ENCODE measurements at places on chromosomes 11 and 22. TPM values are rescaled to one million over a fixed set of nuclear protein-coding genes. Genes with fewer than 3 reads are reported as not detected.

GRCh38 chr11:63845303-63845702 is 6.4 kb downstream of the MARK2 start:
- H3K27ac ChIP-seq, result no peak overlapping the region
- peaks cover 56% of the 10 kb centered on the region for H3K4me1 ChIP-seq

DNA sequence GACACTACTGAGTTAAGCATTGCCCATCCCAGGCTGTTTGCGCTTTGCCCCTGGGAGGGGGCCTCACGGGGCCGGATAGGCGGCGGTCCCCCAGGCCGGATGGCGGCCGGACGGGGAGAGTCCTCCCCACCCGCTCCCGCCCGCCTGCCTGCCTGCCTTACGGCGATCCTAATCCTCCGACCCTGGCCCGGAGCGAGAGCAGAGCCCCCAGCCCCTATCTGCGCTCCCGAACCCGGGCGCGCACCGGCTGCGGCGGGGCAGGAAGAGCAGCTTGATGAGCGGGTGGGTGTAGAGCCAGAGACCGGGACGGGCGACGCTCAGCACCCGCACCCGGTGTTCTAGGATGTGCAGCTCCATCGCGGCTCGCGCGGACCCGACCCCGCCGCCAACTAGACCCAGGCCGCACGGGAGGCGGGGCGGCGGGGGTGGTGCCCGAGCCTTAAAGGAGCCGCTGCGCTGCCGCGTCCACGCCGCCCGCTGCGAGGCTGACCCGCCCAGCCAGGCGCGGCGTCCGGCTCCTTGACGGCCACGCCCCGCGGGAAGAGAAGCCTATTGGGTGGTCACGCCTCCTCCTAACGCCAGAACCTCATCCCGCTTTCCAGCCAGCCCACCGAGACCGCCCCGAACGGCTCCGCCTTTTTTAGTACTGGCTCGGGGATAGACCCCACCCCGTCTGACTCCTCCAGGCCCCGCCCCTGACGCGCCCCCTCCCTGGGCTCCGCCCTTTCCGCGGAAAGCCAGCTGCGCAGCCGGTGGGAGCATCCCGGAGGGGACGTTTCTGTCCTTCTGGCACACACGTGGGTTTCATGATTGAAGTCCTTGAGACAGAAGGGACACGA is at the start of gene CASTOR1:
CASTOR1 (minus strand) TSS at position 365 of the 839 bp plus-strand sequence; CDS start at position 357, 8 bp downstream.
- H3K4me1 ChIP-seq, result peaks cover 41% of the 10 kb centered on the region
- peaks cover 21% of the 10 kb centered on the region for H3K36me3 ChIP-seq
- peak; percentile 94 for DNase-seq
- no peaks in the 10 kb centered on the region for H3K27me3 ChIP-seq
- H3K4me3 ChIP-seq, result peak within 1 kb of the TSS; percentile 66
- peak within 1 kb of the TSS; percentile 76 for H3K27ac ChIP-seq

GRCh38 chr11:64789331-64790204 is 11.2 kb upstream of the SF1 start:
- H3K27me3 ChIP-seq, result no peaks in the 10 kb centered on the region
- DNase-seq, result no peak
- no peak overlapping the region for H3K27ac ChIP-seq
- no peak overlapping the region for H3K4me3 ChIP-seq

GRCh38 chr11:126824035-126824607 is 176.4 kb downstream of the KIRREL3 start:
- H3K36me3 ChIP-seq, result no peaks in the 10 kb centered on the region
- no peaks in the 10 kb centered on the region for H3K4me1 ChIP-seq
- no peak overlapping the region for H3K4me3 ChIP-seq
- DNase-seq, result no peak
- H3K27ac ChIP-seq, result no peak overlapping the region

- no peak overlapping the region for H3K27ac ChIP-seq
- peaks cover 5% of the 10 kb centered on the region for H3K4me1 ChIP-seq
- H3K4me3 ChIP-seq, result no peak overlapping the region
Observed at GRCh38 chr11:8083871-8084281, 2.9 kb downstream of the TUB start.

GRCh38 chr11:10632483-10632882 is 61.1 kb downstream of the IRAG1 start:
- H3K27me3 ChIP-seq, result peaks cover 2% of the 10 kb centered on the region
- no peak for DNase-seq
- H3K4me1 ChIP-seq, result no peaks in the 10 kb centered on the region
- no peak overlapping the region for H3K27ac ChIP-seq
- H3K36me3 ChIP-seq, result no peaks in the 10 kb centered on the region
- no peak overlapping the region for H3K4me3 ChIP-seq

DNA sequence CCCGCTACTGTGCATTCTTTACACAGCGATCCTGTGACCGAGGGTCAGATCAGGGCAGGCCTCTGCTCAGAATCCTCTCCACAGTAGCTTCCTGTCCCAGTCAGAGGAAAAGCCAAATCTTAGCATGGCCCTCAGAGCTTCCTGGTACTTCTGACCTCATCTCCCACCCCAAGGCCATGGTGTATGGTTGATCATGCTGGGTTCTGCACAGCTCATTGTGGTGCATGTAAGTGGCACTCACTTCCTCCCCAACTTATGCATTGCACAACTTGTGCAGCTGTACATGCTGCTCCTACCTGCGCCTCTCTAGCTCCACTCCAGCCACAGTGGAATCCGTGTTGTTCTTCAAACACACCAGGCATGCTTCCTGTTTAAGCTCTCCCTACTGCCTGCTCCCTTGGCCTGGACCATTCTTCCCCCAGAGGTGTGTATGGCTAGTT is 20.3 kb downstream of the BMAL1 start:
- H3K27ac ChIP-seq, result no peak overlapping the region
- no peaks in the 10 kb centered on the region for H3K27me3 ChIP-seq
- no peak for DNase-seq
- H3K4me1 ChIP-seq, result peaks cover 63% of the 10 kb centered on the region

DNA sequence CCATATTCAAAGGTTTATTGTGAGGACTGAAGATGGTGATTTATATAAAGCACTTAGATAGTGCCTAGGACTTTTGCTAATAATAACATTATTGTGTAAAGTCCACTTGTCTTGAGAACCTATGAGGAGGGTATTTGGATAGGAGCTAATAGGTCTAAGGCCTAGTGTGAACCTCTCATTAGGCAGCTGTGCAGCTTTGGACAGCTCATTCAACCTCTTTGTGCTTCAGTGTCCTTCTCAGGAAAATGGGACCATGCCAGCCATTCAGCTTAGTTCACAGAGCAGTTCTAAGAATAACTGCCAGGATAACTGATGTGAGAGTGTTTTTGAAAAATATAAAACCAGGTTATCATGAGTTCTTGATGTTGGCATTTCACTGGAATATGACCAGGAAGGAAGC is 56.2 kb downstream of the NAV2 start:
- DNase-seq, result no peak
- no peaks in the 10 kb centered on the region for H3K4me1 ChIP-seq
- H3K4me3 ChIP-seq, result no peak overlapping the region
- no peak overlapping the region for H3K27ac ChIP-seq
- no peaks in the 10 kb centered on the region for H3K36me3 ChIP-seq
- H3K27me3 ChIP-seq, result peaks cover 5% of the 10 kb centered on the region

GRCh38 chr11:114713756-114714155 is 35.4 kb downstream of the NXPE2 start:
- no peaks in the 10 kb centered on the region for H3K27me3 ChIP-seq
- H3K4me3 ChIP-seq, result no peak overlapping the region
- H3K4me1 ChIP-seq, result no peaks in the 10 kb centered on the region
- DNase-seq, result no peak
- H3K27ac ChIP-seq, result no peak overlapping the region
- no peaks in the 10 kb centered on the region for H3K36me3 ChIP-seq

DNA sequence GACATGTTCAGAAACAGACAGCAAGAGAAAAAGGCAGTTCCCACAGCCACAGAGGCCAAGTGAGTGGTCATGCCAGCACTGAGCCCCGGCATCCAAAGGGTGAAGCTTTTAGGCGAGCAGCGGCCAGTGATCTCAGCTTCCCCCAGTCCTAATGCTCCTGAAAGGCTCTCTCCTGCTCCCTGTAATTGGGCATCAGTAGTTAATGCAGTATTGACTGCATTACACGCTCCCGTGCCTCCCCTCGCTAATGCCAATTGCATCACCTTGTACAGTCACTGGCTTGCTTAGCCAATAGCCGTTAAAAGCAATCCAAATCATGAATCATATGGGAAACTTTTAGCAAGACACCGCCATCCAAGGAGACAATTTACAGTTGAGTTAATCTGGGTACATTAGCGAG is 4.9 kb downstream of the LMO1 start:
- no peak overlapping the region for H3K4me3 ChIP-seq
- H3K4me1 ChIP-seq, result peaks cover 11% of the 10 kb centered on the region
- no peaks in the 10 kb centered on the region for H3K36me3 ChIP-seq
- DNase-seq, result no peak
- H3K27ac ChIP-seq, result no peak overlapping the region
- peaks cover 8% of the 10 kb centered on the region for H3K27me3 ChIP-seq

DNA sequence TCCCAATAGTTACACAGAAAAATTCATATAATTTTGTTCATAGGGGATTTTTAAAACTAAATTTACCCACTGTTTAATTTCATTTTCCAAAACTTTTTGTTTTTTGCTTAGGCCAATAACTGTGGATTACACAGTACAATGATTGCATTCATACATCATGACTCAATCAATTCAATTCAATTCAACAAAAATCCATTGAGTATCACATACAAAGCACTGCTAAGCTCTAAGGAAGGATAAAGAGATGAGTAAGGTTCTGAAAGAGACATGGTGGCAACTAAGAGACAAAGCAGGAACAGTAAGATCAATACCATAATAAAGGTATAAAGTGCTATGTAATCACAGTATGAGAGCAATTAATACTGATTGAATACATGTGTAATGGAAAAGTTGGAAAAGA is 9.4 kb upstream of the LAYN start:
- no peak for DNase-seq
- H3K36me3 ChIP-seq, result no peaks in the 10 kb centered on the region
- peak overlapping the region; percentile 11 for H3K4me3 ChIP-seq
- H3K27ac ChIP-seq, result peak overlapping the region; percentile 78
- no peaks in the 10 kb centered on the region for H3K27me3 ChIP-seq
- H3K4me1 ChIP-seq, result peaks cover 17% of the 10 kb centered on the region

- no peak overlapping the region for H3K4me3 ChIP-seq
- H3K4me1 ChIP-seq, result no peaks in the 10 kb centered on the region
- H3K36me3 ChIP-seq, result no peaks in the 10 kb centered on the region
- DNase-seq, result no peak
- no peak overlapping the region for H3K27ac ChIP-seq
- H3K27me3 ChIP-seq, result no peaks in the 10 kb centered on the region
Observed at GRCh38 chr11:113083571-113083970, 122.4 kb downstream of the NCAM1 start.

- no peak overlapping the region for H3K27ac ChIP-seq
- no peak for DNase-seq
- no peak overlapping the region for H3K4me3 ChIP-seq
- H3K27me3 ChIP-seq, result no peaks in the 10 kb centered on the region
- no peaks in the 10 kb centered on the region for H3K4me1 ChIP-seq
- peaks cover 3% of the 10 kb centered on the region for H3K36me3 ChIP-seq
Observed at GRCh38 chr11:108895579-108896480, 231.0 kb downstream of the DDX10 start.

DNA sequence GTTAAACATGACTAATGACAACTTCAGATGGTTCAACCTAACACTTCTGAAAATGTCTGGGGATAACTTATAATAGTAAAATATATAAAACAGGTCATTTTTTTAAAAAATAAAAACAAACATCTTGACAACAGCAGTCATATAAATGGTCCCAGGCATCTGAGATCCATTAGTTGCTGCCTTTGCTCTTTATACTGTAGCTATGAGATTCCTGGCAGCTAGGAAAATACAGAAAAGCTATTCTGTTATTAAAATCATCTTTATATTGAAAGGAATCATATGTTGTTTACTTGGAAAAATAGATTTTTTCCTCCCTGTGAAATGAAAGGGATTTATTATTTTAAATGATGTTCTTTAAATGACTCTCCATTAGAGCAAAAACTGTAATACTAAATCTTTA is 55.7 kb upstream of the DEUP1 start:
- DNase-seq, result no peak
- no peaks in the 10 kb centered on the region for H3K36me3 ChIP-seq
- no peaks in the 10 kb centered on the region for H3K4me1 ChIP-seq
- H3K27ac ChIP-seq, result no peak overlapping the region

- H3K27me3 ChIP-seq, result no peaks in the 10 kb centered on the region
- H3K4me1 ChIP-seq, result no peaks in the 10 kb centered on the region
- peaks cover 16% of the 10 kb centered on the region for H3K36me3 ChIP-seq
- no peak overlapping the region for H3K4me3 ChIP-seq
Observed at GRCh38 chr11:57302489-57302888, 22.3 kb downstream of the TNKS1BP1 start.

- H3K4me1 ChIP-seq, result peaks cover 18% of the 10 kb centered on the region
- H3K36me3 ChIP-seq, result no peaks in the 10 kb centered on the region
- H3K27ac ChIP-seq, result no peak overlapping the region
- no peak for DNase-seq
Observed at GRCh38 chr22:30392661-30393321, 4.0 kb upstream of the SEC14L2 start.

TPBGL gene
- total RNA-seq, result 0.12 TPM

KDM4E gene
- total RNA-seq, result not detected

PATE3 gene
- total RNA-seq, result not detected

NXPE1 gene
- total RNA-seq, result not detected
